Stimulated activated CD4-positive, alpha-beta T cell treated with anti-CD3 and anti-CD28 coated beads, Interleukin-2, amount 100 ng/mL, for 4 hours (primary cell): ENCODE measurements at places on chromosomes 5 and 9.

DNA sequence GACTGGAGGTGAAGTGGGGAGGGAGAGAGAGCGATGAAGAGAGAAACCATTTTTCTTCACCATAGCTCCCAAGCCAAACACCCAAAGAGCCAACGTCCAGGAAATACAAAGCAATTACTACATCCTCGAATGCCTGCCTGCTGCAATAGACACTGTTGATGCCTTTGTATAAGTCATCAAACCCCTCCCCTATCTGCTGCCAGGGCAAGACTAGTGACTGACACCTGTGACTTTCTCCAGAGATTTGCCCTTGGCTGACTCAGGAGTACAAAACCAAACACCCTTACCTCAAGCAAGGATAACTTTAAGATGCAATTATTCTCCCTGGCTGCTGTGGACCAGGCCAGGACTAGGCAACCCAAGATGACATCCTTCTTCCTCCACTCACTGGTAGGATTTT is 81.8 kb upstream of the RASA1 start:
- DNase-seq, result no peak

GRCh38 chr9:22052376-22052945 is 43.4 kb upstream of the CDKN2B start:
- peak; percentile 17 for DNase-seq

DNA sequence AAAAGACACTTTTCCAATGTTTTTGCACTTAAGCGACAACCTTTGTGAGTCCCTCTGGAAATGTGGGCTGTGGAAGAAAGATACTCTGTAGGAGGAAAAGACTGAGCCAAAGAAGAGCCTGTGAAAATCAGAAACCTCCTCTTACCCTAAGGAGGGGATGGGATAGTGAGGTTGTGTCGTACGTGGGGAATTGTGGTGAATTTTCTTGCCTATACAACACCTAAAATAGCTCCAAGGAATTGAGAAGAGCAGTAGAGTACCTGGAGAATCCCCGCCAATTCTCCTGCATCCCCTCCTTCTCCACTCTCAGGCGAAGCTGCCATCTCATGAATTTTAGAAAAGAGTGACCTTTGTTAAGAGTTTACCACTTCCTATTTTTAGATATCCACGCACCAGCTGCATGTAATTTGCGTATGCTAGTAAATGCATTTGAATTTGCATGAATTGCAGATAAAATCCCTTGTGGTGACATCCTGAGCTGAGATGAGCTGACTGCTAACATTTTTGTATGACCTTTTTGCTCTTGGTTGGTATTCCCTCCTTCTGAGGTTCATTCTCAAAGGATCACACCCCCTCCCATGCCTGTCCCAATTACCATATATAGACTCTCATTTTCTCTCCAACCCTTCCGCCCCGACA is 147.2 kb downstream of the PCSK5 start:
- DNase-seq, result no peak

- no peak for DNase-seq
Observed at GRCh38 chr5:116785106-116785505, 210.5 kb upstream of the SEMA6A start.

DNA sequence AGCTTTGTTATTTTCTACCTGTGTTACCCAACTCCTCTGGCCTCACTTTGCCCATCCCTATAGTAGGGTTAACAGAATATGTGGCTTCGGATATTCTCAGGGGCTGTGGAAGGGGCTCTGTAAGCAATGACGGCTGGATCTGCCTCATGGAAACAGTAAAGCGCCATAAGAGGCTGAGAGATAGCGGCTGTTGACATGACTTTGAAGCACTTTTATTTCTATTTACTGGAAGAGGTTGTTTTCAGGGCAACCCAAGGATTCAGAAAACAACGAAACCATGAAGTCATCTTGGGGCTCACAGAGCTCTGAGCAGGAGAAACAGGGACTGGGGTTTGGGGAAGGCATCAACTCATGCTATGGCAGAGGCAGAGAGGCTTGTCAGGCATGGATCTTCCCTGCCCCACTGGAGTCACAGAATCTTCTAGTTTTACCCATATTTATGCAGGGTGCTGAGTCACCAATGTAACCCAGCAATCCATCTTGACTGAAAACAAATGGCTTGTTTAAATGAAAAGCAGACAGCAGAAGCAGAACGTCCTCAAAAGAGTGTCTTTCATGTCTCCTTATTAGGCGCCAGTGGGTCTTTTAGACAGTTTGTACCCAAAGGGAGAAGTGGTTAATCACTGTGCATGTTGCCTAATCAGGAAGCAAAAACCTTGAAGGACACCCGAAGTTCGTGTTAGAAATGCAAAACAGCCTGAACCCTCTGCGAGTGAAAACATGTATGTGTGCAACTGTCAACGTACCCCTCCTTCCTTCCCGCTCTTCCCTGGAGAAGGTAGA is 113.0 kb downstream of the COL23A1 start:
- no peak for DNase-seq

DNA sequence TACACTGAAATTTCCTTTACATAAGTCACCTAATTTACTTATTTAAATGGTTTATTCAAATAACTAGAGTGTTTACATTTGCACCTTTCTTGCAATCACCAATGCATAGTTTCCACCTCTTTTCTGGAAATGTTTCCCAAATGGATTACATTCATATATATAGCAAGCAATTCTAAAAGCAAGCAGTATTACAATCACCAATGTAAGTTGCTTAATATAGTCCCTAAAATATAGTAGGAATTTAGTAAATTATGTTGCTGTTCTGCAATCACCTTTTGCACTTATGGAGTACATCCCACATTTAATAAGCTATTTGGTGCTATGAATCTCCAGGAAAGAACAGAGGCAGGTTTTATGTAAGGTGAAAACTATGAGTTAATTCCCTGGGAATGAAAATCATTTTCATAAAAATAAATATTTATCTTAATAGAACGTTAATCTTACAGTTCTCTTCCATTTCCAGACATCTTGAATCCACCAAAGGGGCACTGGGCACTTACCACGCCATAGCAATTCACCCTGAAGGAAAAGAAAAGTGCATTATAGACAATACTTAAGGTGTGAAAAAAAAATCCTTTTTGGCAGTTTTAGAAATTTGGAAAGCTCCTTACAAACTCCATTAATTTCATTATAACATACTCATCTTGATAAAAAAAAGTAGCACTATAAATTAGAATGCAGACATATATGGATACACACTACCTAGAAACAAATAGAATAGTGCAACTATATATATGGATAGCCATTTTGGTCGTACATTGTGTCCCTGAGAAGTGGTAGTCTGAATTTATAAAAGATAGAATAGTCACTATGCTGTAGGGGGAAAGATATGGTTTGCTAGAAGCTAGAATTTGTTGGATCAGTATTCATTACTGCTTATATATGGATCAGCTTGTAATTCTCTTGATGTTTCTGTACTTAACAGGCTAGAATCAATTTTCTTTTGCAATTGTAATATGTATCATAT is 47.1 kb downstream of the ALDH1A1 start:
- no peak for DNase-seq

GRCh38 chr9:119167267-119167666 is 202.0 kb downstream of the BRINP1 start:
- no peak for DNase-seq

GRCh38 chr9:84781458-84781857 is 111.9 kb downstream of the NTRK2 start:
- no peak for DNase-seq

- peak; percentile 32 for DNase-seq
Observed at GRCh38 chr9:72271613-72272478, 93.2 kb downstream of the ZFAND5 start.

DNA sequence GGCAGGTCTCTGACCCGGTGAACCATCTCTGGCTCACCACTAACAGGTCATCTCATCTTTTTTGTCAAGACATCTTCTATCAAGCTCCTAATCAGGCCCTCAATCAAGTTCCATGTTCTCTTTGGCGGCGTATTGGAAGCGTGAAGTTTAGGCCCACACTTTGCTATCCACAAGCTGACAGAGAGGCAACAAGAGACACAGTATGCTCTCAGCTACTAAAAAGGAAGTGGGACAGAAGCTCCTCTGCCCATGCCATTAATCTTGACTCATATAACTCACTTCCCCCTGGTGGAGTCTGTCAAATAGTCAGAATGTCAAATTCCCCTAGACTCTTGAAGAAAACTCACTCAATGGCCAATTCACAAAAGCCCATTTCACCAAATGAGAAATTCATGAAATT is 77.6 kb upstream of the TMC1 start:
- DNase-seq, result no peak

DNA sequence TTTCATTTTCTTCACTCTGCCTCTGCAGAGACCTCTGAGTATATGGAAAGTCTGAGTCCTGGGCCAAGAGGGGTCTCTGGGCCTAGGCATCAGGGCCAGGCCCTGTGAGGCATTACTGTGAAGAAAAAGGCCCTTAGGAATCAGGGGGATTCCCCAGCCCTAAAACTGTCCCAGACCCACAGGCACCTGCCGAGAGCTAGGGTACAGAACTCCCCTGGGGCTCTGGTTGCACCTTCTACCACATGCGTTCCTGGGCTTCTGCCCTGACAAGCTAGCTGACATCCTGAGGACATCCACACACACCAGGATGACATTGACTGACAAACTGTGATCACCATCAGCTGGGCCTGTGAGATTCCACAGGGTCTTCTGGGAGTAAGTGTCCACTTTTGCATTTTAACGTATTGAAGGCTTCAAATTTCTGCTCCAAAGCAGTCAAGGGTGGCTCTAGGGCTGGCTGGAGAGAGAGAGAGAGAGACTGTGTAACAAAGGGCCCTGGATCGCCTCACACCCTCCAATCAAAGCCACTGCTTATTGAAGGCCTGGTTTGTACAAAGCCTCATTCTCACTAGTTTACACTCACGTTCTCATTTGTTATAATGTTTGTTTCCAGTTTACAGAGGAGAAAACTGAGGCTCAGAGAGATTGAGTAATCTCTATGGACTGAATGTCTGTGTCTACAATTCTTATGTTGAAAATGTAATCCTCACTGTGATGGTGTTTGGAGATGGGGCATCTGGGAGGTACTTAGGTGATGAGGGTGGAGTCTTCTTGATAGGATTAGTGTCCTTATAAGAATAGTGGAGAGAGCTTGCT is 45.1 kb downstream of the TGFBI start:
- DNase-seq, result no peak

DNA sequence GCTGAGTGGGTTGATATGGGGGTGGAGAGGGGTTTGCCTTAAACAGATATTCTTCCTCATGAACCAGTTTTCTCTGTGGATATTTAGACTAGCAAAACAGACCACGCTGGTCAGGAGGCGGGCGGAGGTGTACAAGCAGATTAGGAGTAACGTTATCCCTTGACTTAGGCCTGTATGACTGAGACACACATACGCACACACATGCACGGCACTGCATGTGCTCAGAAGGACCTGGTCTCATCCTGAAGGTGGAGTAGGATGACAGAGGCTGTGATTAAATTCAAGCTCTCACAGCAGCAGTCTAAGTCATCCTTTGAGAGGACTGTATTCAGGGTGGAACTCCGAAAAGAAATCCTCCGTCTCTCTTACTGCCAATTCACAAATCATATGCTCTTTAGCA is 209.7 kb downstream of the DIRAS2 start:
- no peak for DNase-seq

DNA sequence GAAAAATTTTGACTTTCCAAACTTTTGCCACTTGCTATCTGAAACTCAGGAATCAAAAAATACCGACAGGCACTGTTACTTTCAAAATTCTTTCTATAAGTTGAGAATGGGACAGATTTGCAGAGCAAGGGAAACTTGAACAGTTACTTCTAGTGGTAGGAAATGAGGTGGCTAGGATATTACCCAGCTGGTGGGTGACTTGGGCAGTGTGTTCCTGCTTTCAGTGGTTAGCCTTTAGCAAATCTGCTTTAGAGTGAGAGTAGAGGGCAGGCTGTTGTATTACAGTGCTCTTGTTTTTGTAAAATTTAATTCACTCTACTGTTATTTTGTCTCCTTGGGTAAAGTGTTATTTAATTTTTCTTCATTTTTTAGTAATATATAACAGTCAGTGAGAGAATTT is 40.2 kb upstream of the ROPN1L start:
- no peak for DNase-seq

GRCh38 chr5:54309691-54310432 is 511 bp downstream of the ARL15 start:
- DNase-seq, result no peak

GRCh38 chr5:60945813-60946187 is 795 bp downstream of the NDUFAF2 start:
- no peak for DNase-seq

DNA sequence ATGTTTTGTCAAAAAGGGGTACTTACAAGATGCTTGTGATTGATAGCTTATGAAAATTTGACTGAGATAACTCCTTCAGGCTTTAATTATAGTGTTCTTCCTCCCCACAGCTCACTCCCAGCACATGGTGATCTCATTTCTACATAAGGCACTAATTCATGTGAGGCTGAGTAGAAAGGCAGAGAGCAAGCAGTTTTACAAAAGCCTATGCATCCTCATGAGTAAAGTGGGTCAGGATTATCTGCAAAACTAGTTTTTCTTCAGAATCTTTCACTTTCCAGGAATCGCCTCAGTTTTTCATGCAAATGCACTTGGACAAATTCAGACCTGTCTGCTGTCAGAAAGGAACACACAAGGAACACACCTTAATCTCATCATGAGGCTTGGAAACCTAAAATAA is 92.1 kb upstream of the FBN2 start:
- no peak for DNase-seq

- no peak for DNase-seq
Observed at GRCh38 chr5:80662108-80662507, 7.3 kb upstream of the DHFR start.

DNA sequence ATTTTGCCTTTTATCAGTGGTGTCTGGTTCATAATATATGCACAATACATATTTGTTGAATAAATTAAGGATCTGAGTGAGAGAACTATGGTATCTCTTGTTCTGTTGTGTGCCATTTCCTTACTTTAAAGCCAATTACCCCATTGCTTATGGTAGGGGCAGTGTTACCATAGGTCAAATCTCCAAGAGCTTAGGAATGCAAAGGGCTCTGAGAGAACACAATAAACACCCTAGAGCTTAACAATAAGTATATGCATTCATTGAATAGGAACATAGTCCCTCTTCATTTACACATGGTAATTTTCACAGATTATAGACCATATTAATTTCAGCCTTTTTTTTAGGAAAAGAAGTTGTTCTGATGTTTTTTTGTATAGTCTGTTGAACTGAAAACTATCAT is 112.2 kb downstream of the MCTP1 start:
- DNase-seq, result no peak

- no peak for DNase-seq
Observed at GRCh38 chr5:74372051-74372450, 268.5 kb downstream of the ENC1 start.

- no peak for DNase-seq
Observed at GRCh38 chr5:135578685-135579341, at the start of gene CXCL14. CXCL14 (minus strand) TSS chr5:135578991; CDS start chr5:135578778, 213 bp downstream.

DNA sequence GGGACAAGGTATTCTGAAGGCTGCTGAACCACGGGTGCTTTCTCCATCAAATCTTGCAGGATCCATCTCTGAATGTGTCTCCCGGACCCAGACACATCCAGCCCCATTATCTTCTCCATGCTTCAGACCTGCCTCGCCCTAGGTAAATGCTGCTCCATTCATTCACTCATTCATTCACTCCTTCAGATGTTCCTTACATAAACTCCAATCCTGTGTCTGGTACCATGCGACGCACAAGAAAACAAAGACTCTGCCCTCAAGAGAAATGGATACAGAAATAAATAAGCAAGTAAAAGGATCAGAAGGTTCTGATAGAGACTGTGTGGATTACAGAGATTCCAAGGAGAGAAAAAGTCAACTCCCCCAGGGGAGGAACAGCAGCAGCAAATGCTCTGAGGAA is 7.9 kb upstream of the PSMB7 start:
- DNase-seq, result no peak

GRCh38 chr5:4580772-4581171 is 559.4 kb upstream of the ADAMTS16 start:
- DNase-seq, result no peak
